Left lobe of liver (tissue), 2 donors: ENCODE measurements at places on chromosomes 4 and X. TPM values are rescaled to one million over a fixed set of nuclear protein-coding genes. Genes with fewer than 3 reads are reported as not detected.

The GNRHR gene
- not detected for total RNA-seq

The WDR45 gene
- 49.4 TPM for total RNA-seq

The XG gene
- not detected for total RNA-seq

The ARHGEF38 gene
- 0.23 TPM for total RNA-seq

The LRIT3 gene
- total RNA-seq, result 0.08 TPM

The GABRB1 gene
- total RNA-seq, result not detected

The RIPPLY1 gene
- total RNA-seq, result 0.75 TPM

The SPANXA1 gene
- total RNA-seq, result not detected

The SOD3 gene
- 2.9 TPM for total RNA-seq

The TLL1 gene
- 0.75 TPM for total RNA-seq

The TFDP3 gene
- total RNA-seq, result not detected

The CLDN22 gene
- not detected for total RNA-seq

The FAM236C gene
- not detected for total RNA-seq

The UGT8 gene
- total RNA-seq, result 0.15 TPM

The TKTL1 gene
- not detected for total RNA-seq

The AWAT2 gene
- not detected for total RNA-seq

The PAGE5 gene
- total RNA-seq, result 0.73 TPM

The SGCB gene
- total RNA-seq, result 8.6 TPM

- no peak for DNase-seq
These were observed 260.9 kb downstream of the SLC7A11 start for GRCh38 chr4:137981277-137981676.

DNA sequence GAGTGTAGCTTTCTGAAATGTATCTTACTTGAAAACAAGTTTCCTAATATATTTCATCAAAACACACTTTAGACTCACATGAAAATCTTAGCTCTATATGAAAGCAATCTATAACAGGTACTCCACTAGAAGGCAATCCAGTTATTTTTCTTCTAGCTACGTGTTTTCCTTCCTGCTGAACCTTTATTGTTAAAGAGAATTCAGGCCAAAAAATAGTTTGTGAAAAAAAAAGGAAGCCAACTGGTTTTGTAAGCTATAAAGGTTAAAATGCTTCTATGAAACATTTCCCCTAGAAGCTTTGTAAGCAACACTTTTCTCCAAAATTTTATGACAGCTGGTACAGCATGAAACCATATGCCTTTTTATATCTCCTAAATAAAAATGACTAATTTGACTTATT is 304.7 kb upstream of the DIAPH2 start:
- no peak for DNase-seq

DNA sequence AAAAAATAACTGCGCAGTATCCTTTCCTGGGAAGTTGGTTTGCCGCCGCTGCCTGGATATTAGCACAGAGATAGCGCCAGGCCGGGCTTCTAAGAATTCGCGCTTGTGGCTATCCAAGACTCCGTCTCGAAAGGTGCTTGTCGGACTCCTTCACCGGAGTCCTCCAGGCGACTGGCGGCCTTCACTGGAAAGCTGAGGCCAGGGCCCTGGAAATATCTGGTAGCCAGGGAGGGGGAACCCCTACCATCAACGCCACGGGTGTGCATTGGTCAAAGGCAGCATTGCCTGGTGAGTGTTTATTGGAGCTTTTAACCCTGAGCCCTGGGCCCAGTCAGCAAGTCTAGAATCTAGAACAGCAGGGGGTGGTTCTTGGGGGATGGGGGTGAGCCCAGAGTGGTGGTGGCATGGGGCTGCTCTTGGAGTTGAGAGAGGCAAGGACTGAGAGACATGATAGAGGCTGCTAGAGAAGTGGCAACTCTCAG is 577 bp upstream of the PIM2 start:
- no peak for DNase-seq

DNA sequence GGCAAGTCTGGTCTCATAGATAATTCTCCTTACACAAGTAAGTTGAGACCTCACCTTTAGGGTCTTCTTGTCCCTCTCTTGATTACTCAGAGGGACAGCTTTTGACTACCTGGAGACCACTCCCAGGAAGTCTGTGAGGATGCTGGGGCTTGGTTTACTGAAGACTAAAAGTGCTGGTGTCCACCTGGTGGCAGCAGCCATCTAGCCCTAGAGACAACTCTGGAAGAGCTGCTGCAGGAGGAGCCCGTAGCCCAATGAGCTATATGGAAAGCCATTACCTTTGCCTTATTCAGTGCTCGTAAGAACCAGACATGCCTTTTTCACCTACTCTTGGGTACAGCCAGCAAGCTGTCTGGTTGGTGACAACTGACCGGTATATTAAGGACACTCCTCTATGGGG is 7.3 kb downstream of the FGFBP2 start:
- DNase-seq, result no peak

GRCh38 chr4:147943159-147943638 is 211.3 kb downstream of the ARHGAP10 start:
- DNase-seq, result no peak

DNA sequence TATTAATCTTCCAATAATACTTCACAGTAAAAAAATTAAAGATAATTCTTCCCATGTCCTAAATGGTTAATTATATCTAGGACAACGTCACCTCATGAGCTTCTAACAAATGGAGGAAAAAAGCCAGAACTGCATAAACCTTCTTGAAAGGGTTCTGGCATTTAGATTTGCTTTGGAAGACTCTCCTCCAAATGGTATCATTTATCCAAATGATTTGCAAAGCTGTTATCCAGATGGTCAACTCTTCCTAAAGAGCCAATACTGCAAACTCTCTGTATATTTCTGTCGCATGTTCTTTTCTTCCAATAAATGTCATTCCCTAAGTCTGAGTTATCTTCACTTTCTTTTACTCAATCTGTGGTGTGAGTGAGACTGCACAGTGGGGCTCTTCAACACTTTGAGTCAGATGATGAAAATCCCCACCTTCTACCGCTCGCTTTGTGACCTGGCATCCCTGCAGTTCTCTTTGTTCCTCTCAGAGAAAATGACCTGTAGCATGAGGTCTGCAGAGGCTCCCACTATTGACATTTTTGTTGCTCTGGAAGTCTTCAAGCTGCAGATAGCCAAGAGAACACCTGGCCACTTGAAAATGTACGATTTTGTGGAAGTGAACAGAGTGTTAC is 52.9 kb downstream of the TMEM150C start:
- no peak for DNase-seq

GRCh38 chrX:134911348-134911747 is 79.4 kb upstream of the SMIM10 start:
- no peak for DNase-seq

DNA sequence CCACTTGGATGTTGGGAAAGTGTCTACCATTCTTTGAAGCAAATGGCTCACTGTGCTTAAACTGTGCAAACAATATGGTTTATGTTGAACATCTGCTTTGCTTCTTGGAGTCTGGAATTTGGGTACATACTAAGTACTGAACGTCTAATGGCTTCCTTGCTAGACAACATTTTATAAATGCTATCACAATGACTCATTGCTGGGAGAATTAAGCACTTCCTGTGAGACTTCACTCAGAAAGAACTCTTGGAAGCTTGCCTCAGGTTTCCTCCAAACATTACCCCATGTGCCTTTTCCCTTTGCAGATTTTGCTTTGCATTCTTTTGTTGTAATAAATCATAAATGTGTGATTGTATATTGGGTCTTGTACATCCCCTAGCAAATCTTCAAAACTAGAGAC is 139.7 kb downstream of the PACRGL start:
- no peak for DNase-seq

- no peak for DNase-seq
These were observed 21.3 kb downstream of the LRRC66 start for GRCh38 chr4:51998837-51999236.

DNA sequence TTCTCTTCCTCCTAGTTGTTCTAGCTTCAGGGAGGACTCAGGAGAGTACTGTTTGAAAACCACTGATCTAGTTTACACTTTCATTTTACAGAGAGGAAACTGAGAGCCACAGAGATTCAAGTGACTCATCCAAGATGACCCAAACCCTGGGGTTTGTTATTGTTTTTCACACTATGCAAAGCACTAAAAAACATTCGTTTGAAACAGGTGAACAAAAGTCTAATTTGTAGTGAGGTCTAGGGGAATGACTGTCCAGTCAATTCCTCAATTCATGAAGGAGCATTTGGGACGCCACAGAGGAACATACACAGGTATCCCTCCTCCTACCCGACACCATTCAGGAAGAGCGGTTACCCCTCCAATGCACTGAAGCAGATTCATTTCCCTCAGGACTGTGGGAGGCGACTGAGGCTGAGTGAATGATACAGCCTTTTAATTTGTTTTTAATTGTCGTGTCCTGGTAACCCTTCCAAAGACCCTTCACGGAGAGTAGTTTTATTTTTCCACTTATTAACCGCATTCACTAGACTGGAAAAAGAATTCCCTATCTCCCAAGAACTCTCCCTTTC is 30.3 kb downstream of the TLR10 start:
- no peak for DNase-seq

- DNase-seq, result no peak
These were observed 11.2 kb upstream of the ZCCHC13 start for GRCh38 chrX:74292808-74293123.

- no peak for DNase-seq
These were observed 47.4 kb downstream of the ASIC5 start for GRCh38 chr4:155818639-155819038.

DNA sequence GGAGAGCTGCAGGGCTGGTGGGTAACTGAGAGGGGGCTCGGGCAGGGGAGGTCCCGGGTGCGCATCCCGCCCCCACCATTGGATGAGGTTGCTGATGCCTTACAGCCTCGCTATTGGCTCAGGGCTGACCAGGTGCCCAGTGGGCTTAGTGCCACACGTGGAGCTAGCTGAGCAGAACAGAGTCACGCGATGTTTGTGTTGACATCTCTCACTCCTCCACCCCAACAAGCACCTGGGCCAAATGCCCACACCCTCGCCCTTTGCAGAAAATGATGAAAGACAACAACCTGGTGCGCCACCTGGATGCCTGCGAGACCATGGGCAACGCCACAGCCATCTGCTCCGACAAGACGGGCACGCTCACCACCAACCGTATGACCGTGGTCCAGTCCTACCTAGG is 31.8 kb downstream of the ATP2B3 start:
- no peak for DNase-seq

- DNase-seq, result no peak
These were observed 181.9 kb downstream of the CEP135 start for GRCh38 chr4:56130606-56131155.

DNA sequence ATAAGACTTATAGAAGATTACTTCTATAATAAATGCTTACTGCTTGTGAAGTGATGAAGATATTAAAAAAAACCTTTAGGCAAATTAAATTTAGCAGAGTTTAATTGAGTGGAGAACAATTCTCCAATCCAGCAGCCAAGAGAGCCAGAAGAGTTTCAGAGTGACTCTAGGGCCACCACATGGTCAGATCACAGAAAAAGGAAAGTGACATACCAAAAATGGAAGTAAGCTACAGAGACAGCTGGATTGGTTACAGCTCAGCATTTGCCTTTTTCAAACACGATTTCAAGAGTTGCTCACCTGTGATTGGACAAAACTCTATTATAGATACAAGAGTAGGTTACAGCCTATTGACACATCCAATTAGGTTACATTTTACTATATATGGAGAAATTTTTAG is 79.0 kb upstream of the TRAM1L1 start:
- DNase-seq, result no peak

- no peak for DNase-seq
These were observed 61.7 kb downstream of the PALLD start for GRCh38 chr4:168558599-168558998.

GRCh38 chrX:51148848-51149247 is 183.8 kb upstream of the NUDT10 start:
- no peak for DNase-seq

DNA sequence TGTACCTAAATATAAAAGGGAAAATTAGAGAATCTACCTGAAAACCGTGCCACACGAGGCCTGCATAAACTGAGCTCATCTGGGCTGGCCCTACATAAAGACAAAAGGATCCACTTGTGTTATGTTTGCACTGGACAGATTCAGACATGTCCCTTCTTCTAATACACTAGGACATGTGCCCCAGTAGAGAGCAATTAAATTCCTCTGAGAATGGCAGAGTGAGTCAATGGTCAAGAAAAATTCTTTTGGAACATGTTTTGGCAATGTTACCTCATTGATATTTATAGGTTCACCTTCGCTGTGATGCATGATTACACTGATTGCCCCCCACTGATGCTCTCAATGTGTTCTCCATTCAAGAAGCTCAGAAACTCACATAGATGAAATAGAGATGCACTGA is 95.2 kb downstream of the MANBA start:
- DNase-seq, result no peak

GRCh38 chrX:4935846-4936245 is 1222.4 kb upstream of the PRKX start:
- no peak for DNase-seq
